ENCODE measurements at places on chromosomes 2 and 18.
A peak's percentile ranks its signal among the peaks of the same experiment; 100 is the strongest.

- DNase-seq: no peak
Observed at GRCh38 chr2:104745846-104746245, 108.1 kb upstream of the POU3F3 start.

GRCh38 chr18:36250827-36251226 lies 46.7 kb upstream of the FHOD3 start:
- no peak for DNase-seq

DNA sequence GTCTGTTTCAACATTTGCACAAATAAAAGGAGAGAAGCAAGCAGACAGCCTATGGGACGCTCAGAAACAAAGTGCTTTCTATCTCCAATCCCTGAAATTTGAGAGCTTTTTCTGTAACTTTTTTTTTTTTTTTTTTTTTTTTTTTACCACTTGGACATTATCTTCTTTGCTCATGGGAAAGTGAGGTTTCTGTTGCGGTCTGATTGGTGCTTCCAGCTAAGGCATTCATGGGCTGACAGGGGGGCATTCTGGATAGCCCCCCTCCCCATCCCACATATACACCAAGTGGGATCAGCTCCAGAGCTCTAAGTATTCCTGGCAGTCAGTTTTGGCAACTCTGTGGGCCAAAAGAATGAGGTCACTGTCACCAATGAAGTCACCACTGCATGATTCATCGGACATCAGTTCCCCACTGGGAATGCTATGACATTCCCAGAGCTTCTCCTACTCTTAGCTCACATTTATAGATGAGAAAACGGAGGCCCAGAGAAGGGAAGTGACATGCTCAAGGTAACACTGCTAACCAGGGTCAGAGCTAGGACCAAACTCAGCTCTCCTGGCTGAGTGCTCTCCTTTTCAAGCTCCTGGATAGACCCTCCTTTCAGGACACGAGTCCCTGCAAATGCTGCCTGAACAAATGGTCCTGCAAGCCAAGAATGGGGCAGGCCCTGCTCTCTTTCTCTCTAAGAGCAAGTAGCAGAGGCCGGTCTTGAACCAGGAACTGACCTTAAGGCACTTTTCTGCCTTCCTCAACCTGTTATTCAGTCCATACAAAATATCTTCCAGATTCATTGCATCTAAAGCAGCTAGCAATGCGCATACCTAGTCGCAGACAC lies 61.3 kb downstream of the TMEM247 start:
- peak; percentile 89 for DNase-seq

- no peak for DNase-seq
Observed at GRCh38 chr2:97931858-97932225, 63.9 kb downstream of the TMEM131 start.

GRCh38 chr2:16665748-16666448 lies at the start of gene CYRIA:
CYRIA (minus strand) TSS chr2:16665834; CDS start chr2:16588119, 77,715 bp downstream.
- DNase-seq: peak; percentile 61

DNA sequence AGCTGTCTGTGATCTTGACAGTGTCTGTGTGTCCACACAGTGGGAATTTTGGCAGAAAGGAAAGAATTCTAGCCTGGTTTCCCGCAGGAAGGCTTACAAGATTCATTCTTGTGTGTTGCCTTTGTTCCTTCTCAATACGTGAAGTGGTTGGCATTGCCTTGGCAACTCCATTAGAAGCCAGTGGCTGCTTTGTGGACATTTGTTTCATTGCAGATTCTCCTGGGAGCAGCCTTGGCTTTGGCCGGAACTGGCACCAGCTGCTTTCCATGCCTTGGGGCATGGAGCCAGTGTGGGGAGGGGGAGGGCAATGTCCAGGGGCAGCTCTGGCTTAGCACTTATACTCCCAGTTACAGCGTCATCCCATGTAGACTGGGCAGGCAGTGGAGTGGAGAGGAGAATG lies 39.4 kb downstream of the KIF5C start:
- DNase-seq: no peak

DNA sequence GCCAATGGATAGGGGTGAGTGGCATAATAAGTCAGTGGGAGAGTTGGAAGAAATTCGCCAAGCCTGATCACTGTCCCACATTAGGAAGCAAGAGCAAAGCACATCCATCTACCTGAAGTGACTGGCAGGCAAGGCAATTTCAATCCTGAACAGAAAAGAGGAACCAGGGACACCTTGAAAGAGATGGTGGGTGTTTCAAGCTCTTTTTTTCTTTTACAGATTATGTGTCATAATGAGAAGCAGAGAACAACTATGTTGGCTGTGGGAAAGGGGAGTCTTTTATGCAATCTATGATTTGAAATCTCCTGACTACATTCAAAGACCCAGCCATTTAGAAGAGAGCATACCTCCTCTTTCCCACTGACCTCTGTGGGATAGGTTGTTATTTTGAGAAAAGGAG lies 63.5 kb downstream of the TGIF1 start:
- no peak for DNase-seq

DNA sequence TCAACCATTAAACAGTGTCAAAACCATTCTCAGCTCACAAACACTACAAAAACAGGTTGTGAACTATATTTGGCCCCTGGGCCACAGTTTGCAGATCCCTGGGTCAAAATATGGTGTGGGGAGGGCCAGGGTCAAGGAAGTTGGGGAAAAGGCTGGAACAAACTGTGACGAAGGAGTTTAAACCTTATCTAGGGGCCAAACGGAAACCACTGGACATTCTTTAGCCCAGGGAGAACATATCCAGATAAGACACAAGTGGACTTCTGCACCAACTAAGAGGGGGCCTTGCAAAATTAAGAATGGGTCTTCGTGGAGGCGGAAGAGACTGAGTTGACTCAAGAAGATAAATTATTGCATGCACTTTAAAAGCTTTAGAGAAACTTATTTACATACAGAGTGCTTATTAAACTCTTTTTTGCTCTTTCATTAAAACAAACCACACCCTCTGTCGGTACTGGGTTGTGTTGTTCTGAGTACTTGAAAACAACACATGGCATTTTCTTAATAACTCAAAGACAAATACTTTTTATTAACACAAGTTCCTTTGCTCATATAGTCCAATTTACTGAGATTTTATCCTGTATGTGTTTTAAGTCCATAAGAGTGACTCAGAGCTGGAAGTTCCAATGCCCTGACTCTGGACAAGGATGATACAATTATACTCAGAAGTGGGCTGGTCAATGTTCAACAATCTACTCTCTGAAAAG lies 5.3 kb upstream of the ASAP2 start:
- DNase-seq: peak; percentile 88

GRCh38 chr2:217588266-217588665 lies 414.5 kb downstream of the TNS1 start:
- DNase-seq: no peak

DNA sequence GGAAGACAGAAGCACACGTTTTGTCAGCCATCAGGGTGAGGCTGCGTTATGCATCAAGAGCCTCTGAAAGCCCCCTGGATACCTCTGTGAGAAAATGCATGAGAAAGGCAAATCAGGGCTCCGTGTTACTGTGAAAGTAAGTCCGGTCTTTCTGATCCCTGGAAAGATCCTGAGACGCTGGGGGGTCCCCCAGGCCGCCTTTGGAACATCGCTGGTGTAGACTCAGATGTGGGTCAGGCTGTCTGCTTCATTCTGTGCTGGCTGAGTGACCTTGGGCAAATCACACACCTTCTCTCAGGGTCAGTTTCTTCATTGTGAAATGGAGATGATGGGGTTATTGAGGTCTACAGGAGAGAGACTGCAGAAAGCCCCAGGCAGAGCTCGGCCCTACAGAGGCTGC lies 42.0 kb upstream of the HS6ST1 start:
- DNase-seq: no peak

DNA sequence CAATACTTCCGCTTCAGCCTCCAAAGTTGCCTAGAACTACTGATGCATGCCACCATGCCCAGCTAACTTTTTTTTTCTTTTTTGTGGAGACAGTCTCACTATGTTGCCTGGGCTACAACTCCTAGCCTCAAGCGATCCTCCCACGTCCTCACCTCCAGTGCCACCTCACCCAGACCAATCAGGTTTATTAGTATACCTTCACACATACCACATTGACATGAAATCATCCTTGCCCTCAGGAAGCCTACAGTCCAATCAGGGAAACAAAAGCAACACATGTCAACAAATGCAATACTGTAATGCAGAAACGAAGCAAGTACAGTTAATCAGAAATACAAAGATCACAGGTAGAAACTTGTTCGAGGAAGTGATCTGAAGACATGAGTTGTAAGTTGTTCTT lies 4.0 kb downstream of the TRIP12 start:
- DNase-seq: no peak

DNA sequence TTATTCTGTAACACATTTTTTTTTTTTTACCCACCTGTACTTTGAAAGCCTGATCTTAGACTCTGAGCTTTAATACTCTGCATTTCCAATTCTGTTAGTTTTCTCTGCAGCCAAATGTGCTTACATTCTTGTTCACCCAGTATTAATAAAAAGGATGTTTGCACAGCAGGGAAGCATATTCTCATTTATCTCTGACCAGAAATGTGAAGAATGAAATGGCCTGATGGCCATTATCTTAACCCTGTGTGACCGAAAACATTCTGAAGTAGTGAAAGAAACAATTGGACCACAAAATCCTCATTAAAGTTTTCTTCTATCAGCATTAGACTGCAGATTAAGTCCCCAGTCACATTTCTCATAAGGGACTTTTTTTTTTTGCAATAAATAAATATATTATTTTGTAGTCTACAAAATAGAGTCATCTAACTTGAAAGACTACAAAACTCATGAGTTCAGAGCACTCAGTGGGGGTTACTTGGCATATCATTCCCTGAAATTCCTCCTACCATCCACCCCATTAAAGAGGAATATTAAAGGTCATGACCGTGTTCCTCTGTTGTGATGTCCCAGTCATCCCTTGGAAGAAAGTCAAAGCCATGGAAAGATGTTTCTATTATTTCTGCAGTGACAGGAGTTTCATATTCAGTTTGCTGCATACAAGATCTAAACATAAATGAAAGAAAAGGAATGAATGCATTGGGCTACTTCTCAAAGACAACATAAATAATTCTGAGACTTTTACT lies 364.4 kb downstream of the RND3 start:
- peak; percentile 28 for DNase-seq

- peak; percentile 24 for DNase-seq
Observed at GRCh38 chr18:12121175-12122042, 27.8 kb downstream of the ANKRD62 start.

DNA sequence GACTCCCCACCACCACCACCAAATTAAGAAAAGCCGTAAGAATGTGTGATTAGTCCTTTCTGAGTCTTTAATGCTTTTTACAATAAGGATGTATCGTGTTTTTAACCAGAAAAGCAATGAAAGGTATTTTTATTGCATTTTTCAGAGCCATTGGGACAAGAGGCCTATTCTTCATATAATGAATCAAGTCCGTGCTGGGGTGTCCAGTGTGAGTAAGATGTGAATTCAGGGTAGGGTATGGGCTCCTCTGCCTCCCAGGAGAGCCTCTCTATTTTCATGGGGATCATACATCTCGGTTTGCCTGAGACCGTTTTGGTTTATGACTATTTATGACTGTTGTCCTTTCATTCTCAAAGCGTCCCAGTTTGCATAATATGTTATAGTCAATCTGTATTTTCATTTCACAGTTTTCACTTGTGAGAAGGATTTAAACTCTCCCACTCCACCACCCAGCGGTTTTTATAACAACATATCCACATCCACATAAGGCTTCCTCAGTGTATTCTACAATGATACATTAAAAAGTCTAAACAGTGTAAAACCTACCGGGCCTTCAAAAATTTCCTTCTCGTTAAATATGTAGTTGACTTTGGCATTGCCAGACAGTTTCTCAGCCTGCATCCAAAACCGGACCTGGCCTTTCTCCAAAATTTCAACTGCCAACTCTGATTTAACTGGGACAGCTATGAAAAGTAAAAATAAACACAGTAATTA lies 80.8 kb upstream of the LPIN2 start:
- no peak for DNase-seq

DNA sequence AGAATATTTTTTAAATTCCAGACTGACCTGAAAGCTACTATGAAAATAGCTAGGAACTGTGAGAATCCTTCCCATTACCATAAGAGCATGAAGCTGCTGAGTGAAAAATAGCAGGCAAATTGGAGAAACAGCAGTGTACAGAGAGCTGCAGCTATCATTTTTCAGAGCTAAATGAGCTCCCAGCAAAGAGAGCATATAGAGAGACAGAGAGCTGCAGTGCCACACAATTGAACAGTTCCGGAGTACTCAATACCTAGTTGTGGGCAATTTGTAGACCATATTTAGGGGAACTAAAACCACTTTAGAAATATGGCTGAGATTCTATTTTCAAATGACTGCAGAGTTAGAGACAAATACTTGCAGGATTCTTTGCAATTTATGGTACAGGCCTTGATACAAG lies 645.3 kb downstream of the STK39 start:
- no peak for DNase-seq

GRCh38 chr18:42064109-42064508 lies 109.1 kb downstream of the PIK3C3 start:
- DNase-seq: no peak

GRCh38 chr2:45040786-45041185 lies 31.5 kb upstream of the SIX2 start:
- DNase-seq: no peak

- DNase-seq: no peak
Observed at GRCh38 chr18:11383381-11383780, 226.0 kb upstream of the SLC35G4 start.

GRCh38 chr18:33557706-33558105 lies 20.3 kb upstream of the ASXL3 start:
- no peak for DNase-seq

- no peak for DNase-seq
Observed at GRCh38 chr2:209380293-209380692, 43.6 kb upstream of the MAP2 start.

GRCh38 chr2:161425728-161426454 lies 9.8 kb downstream of the TBR1 start:
- DNase-seq: no peak

GRCh38 chr18:73887801-73888200 lies 259.8 kb downstream of the FBXO15 start:
- DNase-seq: no peak

GRCh38 chr2:187055463-187055862 lies 206.5 kb upstream of the ZSWIM2 start:
- peak; percentile 18 for DNase-seq

- no peak for DNase-seq
Observed at GRCh38 chr18:549967-550366, 30.2 kb upstream of the CETN1 start.

GRCh38 chr2:70360661-70361270 lies 58.9 kb upstream of the FAM136A start:
- DNase-seq: no peak

GRCh38 chr2:84257831-84258230 lies 201.2 kb downstream of the SUCLG1 start:
- DNase-seq: no peak

GRCh38 chr2:19838616-19839015 lies 63.2 kb downstream of the TTC32 start:
- peak; percentile 37 for DNase-seq

DNA sequence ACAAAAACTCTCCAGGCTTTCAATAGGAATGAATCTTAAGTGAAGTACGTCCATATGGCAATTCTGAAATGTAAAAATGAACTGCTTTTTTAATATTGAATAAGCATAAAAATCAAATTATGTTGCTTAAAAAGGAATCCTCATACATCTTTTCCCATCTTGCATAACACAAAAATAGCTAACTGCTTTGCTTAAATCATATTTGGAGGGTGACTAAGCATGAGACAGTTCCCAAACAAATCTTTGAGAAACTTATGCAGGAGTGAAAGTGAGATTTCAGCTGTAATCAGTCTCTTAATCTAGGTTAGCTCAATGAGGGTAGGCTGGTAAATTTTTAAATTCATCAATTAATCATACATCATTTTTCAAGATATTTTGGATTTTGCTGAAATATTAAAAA lies 111.5 kb downstream of the MBD5 start:
- peak; percentile 40 for DNase-seq

Measured in mesenchymal stem cell (in vitro differentiated cells and primary cell).